ENCODE measurements at places on chromosomes 12 and 14. TPM values are rescaled to one million over a fixed set of nuclear protein-coding genes. Genes with fewer than 3 reads are reported as not detected.

Gene GPR137C
- total RNA-seq: 0.67 TPM

Gene CEBPE
- 0.37 TPM for total RNA-seq

Gene PDZRN4
- total RNA-seq: not detected

Gene PRH2
- not detected for total RNA-seq

Gene TPPP2
- total RNA-seq: not detected

Gene CD27
- total RNA-seq: 116 TPM

Gene PLCZ1
- total RNA-seq: not detected

Gene RNU4-1
- total RNA-seq: 3,426 TPM

Gene PSMB5
- total RNA-seq: 29.0 TPM

Gene LMO3
- not detected for total RNA-seq

Gene MFAP5
- total RNA-seq: not detected

Gene EDDM3A
- total RNA-seq: not detected

Gene ARHGEF40
- total RNA-seq: 1.7 TPM

Gene HPD
- not detected for total RNA-seq

Gene PGF
- total RNA-seq: 0.47 TPM

Gene SNAPC1
- total RNA-seq: 6.6 TPM

Gene MYBPC1
- not detected for total RNA-seq

Gene AICDA
- 0.94 TPM for total RNA-seq

Gene PRB2
- not detected for total RNA-seq

Gene RHOJ
- not detected for total RNA-seq

Gene SLC25A29
- 108 TPM for total RNA-seq

Gene HHIPL1
- not detected for total RNA-seq

Gene ZNF219
- 6.4 TPM for total RNA-seq

Gene PTHLH
- not detected for total RNA-seq

Gene KRT83
- total RNA-seq: not detected

Gene DBX2
- total RNA-seq: not detected

Gene OLR1
- total RNA-seq: not detected

Gene PPM1H
- not detected for total RNA-seq

Gene PTPRO
- 17.8 TPM for total RNA-seq

Gene HEATR5A
- total RNA-seq: 22.1 TPM

Gene RNF10
- 236 TPM for total RNA-seq

Gene GDF3
- total RNA-seq: not detected

Gene MRPL51
- total RNA-seq: 72.6 TPM

Gene GNB3
- total RNA-seq: 0.27 TPM

Gene TMEM121
- total RNA-seq: 1.0 TPM

Gene ZFHX2
- 2.5 TPM for total RNA-seq

Gene FGF23
- not detected for total RNA-seq

Gene PIANP
- total RNA-seq: 0.51 TPM

Gene A2M
- not detected for total RNA-seq

Gene DTX1
- total RNA-seq: 47.8 TPM

Gene TOMM20L
- total RNA-seq: 0.70 TPM

Gene PZP
- total RNA-seq: not detected

Gene ESPL1
- 2.4 TPM for total RNA-seq

Gene DCTN2
- 97.6 TPM for total RNA-seq

Gene C12orf50
- 0.10 TPM for total RNA-seq

Gene RNU6-8
- total RNA-seq: not detected

Gene LRRIQ1
- total RNA-seq: not detected

Gene POLR3B
- total RNA-seq: 5.9 TPM

Gene RBP5
- total RNA-seq: 0.63 TPM

Gene VWF
- not detected for total RNA-seq

Measured in B cell (primary cell).